ENCODE measurements at places on chromosomes 5 and 9. TPM values are rescaled to one million over a fixed set of nuclear protein-coding genes. Genes with fewer than 3 reads are reported as not detected.
A peak's percentile ranks its signal among the peaks of the same experiment; 100 is the strongest.

GRCh38 chr5:121982893-121983285 lies 21.1 kb downstream of the SRFBP1 start:
- H3K4me3 ChIP-seq, result no peak overlapping the region
- H3K27me3 ChIP-seq, result no peaks in the 10 kb centered on the region
- H3K4me1 ChIP-seq, result no peaks in the 10 kb centered on the region
- H3K27ac ChIP-seq, result no peak overlapping the region
- no peaks in the 10 kb centered on the region for H3K36me3 ChIP-seq

GRCh38 chr5:27241564-27242257 lies 203.3 kb upstream of the CDH9 start:
- no peaks in the 10 kb centered on the region for H3K27me3 ChIP-seq
- H3K4me1 ChIP-seq, result no peaks in the 10 kb centered on the region
- H3K36me3 ChIP-seq, result no peaks in the 10 kb centered on the region
- no peak overlapping the region for H3K27ac ChIP-seq
- DNase-seq, result no peak

DNA sequence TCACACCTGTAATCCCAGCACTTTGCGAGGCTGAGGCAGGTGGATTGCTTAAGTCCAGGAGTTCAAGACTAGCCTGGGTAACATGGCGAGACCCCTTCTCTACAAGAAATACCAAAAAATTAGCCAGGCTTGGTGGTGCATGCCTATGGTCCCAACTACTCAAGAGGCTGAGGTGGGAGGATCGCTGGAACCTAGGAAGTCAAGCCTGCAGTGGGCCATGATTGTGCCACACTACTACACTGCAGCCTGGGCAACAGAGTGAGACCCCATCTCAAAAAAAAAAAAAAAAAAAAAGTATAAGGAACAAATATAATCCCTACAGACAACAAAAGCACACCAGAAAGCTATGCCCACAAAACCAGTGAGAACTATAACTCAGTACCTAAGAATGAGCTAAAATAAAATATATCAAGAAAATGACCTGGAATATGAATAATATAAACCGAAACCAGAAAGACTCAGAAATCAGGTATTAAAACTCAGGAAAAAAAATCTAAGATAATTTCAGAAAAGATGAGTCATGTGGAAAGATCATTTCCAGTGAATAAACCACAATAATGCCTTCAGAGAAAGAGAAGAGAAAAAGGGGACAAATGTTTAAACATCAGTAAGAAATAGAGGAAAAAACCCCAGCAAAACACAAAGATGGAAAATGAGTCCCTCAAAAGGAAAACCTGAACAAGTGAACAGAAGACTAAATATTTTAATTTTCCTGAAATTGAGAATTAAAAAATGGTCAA lies 57.4 kb downstream of the GOLPH3 start:
- H3K36me3 ChIP-seq, result no peaks in the 10 kb centered on the region
- no peak for DNase-seq
- H3K27me3 ChIP-seq, result no peaks in the 10 kb centered on the region
- H3K4me1 ChIP-seq, result no peaks in the 10 kb centered on the region
- H3K27ac ChIP-seq, result no peak overlapping the region
- no peak overlapping the region for H3K4me3 ChIP-seq

DNA sequence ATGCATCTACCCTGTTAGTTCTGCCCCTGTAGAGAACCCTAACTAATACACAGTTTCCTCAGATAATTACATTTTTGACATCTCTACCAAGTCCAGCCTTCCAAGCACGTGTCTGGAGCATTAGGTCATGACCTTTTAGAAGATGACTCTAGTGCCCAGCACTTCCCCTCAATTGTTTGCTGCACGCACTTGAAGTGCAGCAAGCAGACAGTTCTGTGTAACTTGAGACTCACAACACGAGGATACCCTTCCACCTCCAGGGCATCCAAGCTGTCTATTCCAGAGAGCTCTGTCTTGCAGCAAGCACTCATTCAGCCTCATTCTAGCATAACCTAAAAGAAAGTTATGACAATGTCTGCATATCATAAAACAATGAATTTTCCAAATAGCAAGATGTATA lies 1410.5 kb upstream of the CDH18 start:
- H3K27me3 ChIP-seq, result no peaks in the 10 kb centered on the region
- no peak overlapping the region for H3K4me3 ChIP-seq
- no peak overlapping the region for H3K27ac ChIP-seq
- no peaks in the 10 kb centered on the region for H3K4me1 ChIP-seq
- DNase-seq, result no peak

- peaks cover 75% of the 10 kb centered on the region for H3K4me1 ChIP-seq
- peak overlapping the region; percentile 82 for H3K27ac ChIP-seq
- H3K36me3 ChIP-seq, result no peaks in the 10 kb centered on the region
These were observed 100.6 kb downstream of the ARHGAP26 start for GRCh38 chr5:142870532-142871362.

DNA sequence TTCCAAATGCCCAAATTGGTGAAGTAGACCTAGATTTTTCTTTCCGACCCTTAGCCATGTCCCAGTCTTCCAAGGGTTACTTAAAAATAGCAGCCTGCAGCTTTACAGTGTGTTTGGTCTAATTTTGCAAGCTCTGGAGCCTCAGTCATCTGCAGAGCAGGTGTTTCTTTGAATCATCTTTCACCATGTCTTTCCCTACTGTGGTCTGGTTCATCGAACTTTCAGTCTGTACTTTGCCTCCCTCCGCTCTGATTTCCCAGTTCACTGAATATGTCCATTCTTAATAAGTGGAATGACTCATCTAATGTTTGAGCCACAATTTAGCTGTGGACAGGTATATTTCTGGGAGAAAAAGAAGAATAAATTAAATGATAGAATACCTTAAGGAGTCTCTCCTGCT lies 1060.7 kb downstream of the EFNA5 start:
- H3K4me1 ChIP-seq, result no peaks in the 10 kb centered on the region
- H3K36me3 ChIP-seq, result no peaks in the 10 kb centered on the region
- no peak for DNase-seq
- H3K27me3 ChIP-seq, result no peaks in the 10 kb centered on the region
- H3K4me3 ChIP-seq, result no peak overlapping the region

DNA sequence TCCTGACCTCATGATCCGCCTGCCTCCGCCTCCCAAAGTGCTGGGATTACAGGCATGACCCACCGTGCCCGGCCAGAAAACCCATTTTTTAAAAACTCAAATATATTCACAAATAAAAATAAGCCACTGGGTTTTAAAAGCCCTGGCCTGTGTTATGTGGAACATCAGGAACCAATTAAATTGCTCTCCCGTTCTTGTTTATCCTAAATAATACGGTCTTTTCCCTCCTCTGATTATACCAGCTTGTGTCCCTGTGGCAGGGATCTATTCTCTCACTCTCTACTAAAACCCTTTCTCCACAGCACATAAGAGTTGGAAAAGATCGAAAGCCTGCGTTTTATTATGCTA lies 30.1 kb upstream of the LPAR1 start:
- no peak overlapping the region for H3K4me3 ChIP-seq
- peak overlapping the region; percentile 45 for H3K27ac ChIP-seq
- DNase-seq, result no peak

GRCh38 chr5:143222287-143223231 lies 180.9 kb downstream of the NR3C1 start:
- no peaks in the 10 kb centered on the region for H3K36me3 ChIP-seq
- no peaks in the 10 kb centered on the region for H3K4me1 ChIP-seq
- DNase-seq, result no peak

- H3K4me1 ChIP-seq, result peaks cover 25% of the 10 kb centered on the region
- H3K4me3 ChIP-seq, result no peak overlapping the region
- H3K27ac ChIP-seq, result peak overlapping the region; percentile 71
- H3K27me3 ChIP-seq, result no peaks in the 10 kb centered on the region
These were observed 15.8 kb downstream of the MGAT1 start for GRCh38 chr5:180786531-180787398.

GRCh38 chr5:55554585-55555202 lies 19.9 kb upstream of the PLPP1 start:
- no peak overlapping the region for H3K27ac ChIP-seq
- DNase-seq, result no peak
- H3K4me1 ChIP-seq, result no peaks in the 10 kb centered on the region

DNA sequence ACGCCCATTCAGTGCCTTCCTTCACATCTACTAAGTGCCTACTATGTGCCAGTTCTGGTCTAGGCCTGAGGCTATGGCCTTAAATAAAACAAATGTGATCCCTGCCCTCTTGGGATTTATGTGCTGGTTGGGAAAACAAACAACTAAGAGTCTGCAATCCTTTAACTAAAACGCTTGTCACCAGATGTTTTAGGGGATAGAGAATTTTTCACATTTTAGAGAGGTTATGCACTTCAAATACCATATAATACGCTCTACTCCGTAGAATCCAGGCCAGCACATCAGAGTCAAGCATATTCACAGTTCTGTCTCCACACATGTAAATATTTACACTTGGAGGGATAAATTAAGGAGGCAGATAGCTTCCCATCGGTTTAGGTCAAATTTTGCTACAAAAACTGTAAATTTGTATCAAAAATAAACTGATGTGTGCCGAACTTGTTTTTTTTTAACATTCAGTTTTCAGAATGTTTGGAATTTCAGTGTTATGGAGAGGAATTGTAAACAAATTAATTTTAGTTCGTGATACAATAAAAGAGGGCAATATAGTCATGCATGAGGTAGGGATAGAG lies 22.0 kb upstream of the ADRA1B start:
- no peaks in the 10 kb centered on the region for H3K36me3 ChIP-seq

DNA sequence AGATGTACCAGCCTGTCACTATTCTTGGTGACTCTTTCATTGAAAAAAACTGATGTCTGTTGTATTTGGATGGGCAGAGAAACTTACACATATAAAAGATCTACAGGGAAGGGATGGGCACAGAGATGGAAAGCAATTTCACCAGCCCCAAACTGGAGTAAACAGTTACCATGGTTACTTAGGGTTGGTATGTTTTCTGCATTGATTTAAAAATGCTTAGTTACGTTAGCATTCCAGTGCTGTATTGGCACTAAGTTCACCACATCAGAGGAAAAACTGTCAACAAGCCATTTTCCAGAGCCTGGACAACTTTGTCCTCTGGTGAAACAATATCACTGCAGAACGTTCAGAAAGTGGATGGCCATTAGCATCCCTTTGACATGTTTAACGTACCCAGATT lies 28.0 kb downstream of the MARCHF3 start:
- no peaks in the 10 kb centered on the region for H3K36me3 ChIP-seq
- H3K27ac ChIP-seq, result no peak overlapping the region
- H3K4me1 ChIP-seq, result peaks cover 10% of the 10 kb centered on the region
- H3K27me3 ChIP-seq, result no peaks in the 10 kb centered on the region
- H3K4me3 ChIP-seq, result no peak overlapping the region

DNA sequence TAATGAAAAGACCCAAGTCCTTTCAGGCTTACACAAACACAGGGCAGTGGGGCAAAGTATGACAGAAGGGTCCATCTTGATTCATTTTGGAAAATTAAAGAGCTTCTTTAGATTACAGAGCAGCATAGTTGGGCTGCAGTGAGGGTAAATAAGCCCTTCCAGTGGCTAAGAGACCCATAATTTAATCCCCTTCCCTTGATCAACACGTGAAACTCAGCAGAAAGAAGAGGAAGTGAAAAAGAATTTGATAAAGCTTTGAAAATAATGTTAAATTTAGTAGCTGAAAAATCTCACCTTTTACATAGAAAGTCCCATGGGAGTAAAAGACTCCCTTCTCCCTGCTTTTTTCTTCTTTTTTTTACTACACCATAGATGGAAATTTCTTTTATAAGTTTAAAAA lies 87.6 kb downstream of the FREM1 start:
- no peak overlapping the region for H3K4me3 ChIP-seq
- H3K27ac ChIP-seq, result no peak overlapping the region
- H3K27me3 ChIP-seq, result no peaks in the 10 kb centered on the region
- no peaks in the 10 kb centered on the region for H3K36me3 ChIP-seq
- no peak for DNase-seq

DNA sequence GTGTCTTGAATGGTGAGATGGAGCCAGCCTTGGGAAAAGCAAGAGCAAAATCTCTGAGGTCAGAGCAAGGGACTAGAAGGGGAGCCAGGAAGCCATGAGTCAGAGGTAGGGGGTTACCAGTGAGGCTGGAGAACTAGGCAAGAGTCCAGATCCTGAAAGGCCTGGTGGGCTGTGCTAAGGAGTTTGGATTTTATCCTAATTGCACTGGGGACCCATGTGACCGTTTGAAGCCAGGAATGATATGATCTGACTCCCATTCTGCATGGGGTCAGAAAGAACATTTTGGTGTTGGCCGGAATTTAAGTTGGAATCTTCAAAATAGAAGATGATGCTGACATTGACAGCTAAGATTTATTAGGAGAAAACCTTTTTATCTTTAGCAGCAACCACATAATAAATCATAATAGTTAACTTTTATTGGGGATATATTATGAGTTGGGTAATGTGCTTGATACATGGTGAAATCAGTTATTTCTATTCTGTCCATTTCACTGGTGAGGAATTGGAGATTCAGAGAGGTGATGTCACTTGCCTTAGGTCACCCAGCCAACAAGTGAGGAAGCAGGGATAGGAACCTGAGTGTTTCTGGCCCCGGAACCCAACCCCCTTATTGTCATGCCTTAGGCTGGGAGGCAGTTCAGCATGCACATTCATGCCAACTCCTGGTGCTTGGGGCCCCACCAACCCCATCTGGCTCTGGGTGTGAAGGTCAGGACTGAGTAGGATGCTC lies 61.5 kb upstream of the RARS1 start:
- H3K27me3 ChIP-seq, result no peaks in the 10 kb centered on the region
- no peaks in the 10 kb centered on the region for H3K4me1 ChIP-seq
- H3K27ac ChIP-seq, result no peak overlapping the region
- no peak for DNase-seq
- H3K36me3 ChIP-seq, result no peaks in the 10 kb centered on the region

GRCh38 chr9:4864234-4864661 lies 71.5 kb downstream of the RCL1 start:
- no peak for DNase-seq
- no peaks in the 10 kb centered on the region for H3K4me1 ChIP-seq
- H3K36me3 ChIP-seq, result peaks cover 9% of the 10 kb centered on the region

GRCh38 chr9:94277885-94278536 lies 18.9 kb downstream of the ZNF169 start:
- H3K36me3 ChIP-seq, result peaks cover 17% of the 10 kb centered on the region
- no peak for DNase-seq
- peak overlapping the region; percentile 80 for H3K27ac ChIP-seq
- peaks cover 21% of the 10 kb centered on the region for H3K4me1 ChIP-seq
- no peaks in the 10 kb centered on the region for H3K27me3 ChIP-seq

The NUTM2F gene
- total RNA-seq, result not detected

The VLDLR gene
- total RNA-seq, result 14.0 TPM

The PLPPR1 gene
- total RNA-seq, result not detected

The RC3H2 gene
- total RNA-seq, result 45.4 TPM

The HEMGN gene
- not detected for total RNA-seq

The PDE6A gene
- total RNA-seq, result 5.6 TPM

The CDK9 gene
- 53.4 TPM for total RNA-seq

The RORB gene
- total RNA-seq, result 1.1 TPM

The SV2C gene
- 0.16 TPM for total RNA-seq

The ISL1 gene
- 0.41 TPM for total RNA-seq
